ENCODE measurements at places on chromosomes 13 and 19. TPM values are rescaled to one million over a fixed set of nuclear protein-coding genes. Genes with fewer than 3 reads are reported as not detected.

DNA sequence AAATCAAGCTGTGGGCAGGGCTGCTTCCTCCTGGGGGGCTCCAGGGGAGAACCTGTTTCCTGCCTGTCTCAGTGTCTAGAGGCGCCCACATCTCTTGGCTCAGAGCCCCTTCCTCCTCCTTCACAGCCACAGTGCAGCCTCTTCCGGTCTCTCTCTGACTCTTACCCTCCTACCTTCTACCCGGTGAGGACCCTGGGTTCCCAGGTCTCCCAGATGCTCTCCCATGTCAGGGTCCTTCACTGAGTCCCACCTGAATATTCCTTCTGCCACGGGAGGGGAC lies 153.1 kb downstream of the KDM4B start:
- DNase-seq = no peak

DNA sequence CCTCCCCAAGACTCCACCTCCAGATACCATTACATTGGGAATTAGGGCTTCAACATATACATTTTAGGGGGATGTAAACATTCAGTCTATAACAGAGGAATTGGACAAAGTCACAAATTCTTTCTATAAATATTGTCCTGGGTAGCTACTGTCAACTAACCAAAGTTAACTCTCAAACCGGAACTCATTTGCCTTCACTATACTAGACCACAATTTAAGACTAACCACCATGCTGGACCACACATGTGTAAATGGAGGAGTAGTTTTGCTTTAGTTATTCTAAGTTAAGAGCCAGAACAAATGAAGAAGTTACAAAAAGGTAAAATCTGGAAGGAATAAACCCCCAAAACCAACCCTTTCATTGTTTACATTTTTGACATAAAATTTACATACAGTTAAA lies 222.8 kb downstream of the NDFIP2 start:
- DNase-seq = no peak

DNA sequence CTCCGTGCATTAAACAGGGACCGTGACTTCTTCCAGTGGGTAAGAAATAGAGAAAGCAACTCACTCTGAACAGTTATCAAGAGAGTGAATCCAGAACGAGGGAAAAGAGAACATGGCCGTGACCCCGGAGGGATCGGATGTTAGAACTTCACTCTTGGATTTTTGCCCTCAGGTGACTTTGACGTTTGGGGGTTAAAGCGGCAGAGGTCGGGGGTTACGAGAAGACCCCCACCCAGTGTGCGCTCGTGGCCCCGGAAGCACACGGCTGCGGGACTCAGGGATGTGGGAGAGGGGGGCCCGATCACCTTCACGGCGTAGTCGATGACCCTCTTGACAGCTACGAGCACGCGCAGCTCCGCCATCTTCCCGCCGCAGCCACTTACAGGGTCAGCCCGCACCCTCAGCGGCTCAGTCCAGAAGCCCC lies at the start of gene ETFB:
ETFB (minus strand) TSS at position 424 of the 424 bp plus-strand sequence; CDS start at position 362, 62 bp downstream.
- no peak for DNase-seq

DNA sequence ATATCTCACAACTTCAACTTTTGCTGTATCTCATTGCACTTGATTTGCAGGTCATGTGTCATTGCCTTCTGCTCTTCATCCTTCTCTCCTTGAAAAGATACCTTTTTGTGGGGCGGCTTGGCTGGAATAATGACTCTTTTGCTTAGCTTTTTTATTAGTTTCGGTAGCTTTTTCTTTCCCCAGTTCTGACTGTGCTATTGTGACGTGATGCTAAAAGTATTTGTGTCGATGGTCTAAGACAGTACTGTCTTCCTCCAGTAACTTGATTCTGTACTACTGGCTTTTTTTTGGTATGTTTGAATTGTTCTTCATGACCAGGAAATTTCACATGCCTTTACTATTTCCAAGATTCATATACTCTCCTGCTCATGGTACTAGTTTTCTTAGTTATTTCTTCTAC lies 63.1 kb downstream of the SLITRK1 start:
- DNase-seq = no peak

DNA sequence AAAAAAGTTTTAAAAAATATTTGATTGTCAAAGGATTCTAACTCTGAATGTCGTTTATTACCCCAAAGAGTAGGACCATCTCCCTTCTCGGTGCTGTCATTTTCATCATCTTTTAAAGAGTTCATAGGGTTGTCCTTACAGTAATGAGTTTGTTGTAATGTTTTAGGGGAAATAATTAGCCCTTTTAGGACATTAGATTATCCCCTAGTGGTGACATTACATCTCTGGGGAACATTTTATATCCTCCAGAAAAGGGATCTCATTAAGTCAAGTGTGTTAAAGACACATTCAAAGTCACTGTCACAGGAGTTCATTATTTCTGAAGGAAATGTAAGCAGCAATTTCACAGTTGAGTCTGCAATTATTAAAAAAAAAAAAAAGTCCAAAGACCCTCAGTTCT lies 99.3 kb upstream of the GJB6 start:
- no peak for DNase-seq

- DNase-seq = no peak
Observed at GRCh38 chr19:7007859-7008258, 13.4 kb downstream of the MBD3L2B start.

GRCh38 chr13:42684226-42684625 lies 97.2 kb upstream of the FAM216B start:
- no peak for DNase-seq

GRCh38 chr19:41225238-41226052 lies 6.4 kb downstream of the AXL start:
- peak; percentile 22 for DNase-seq

- peak; percentile 76 for DNase-seq
Observed at GRCh38 chr13:114148521-114148855, 16.1 kb upstream of the RASA3 start.

- peak; percentile 85 for DNase-seq
Observed at GRCh38 chr19:48510421-48511268, 990 bp downstream of the LMTK3 start.

DNA sequence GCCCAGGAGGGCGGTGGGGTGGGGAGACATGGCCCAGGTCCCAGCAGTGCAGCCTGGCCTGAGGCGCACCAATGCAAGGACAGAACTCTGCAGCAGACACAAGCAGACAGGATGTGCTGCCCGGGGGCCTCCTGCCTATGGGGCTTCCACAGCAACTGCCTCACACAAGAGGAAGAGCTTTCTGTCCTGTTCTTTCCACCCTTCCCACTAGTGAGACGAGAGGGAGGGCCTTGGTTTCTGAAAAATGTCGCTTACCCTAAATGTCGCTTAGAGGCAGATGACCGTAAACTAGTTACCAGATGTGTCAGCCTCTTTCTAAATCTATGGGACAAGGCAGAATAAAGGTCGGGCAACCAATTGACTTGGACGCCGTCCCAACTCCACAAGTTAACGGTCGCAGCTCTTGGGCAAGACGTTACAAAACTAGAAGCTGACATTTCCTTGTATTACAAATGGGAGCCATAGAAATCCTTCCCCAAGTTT lies at the start of gene LAIR1:
LAIR1 (minus strand) TSS at position 157 of the 483 bp plus-strand sequence; CDS start at position 30, 127 bp downstream.
- DNase-seq = peak; percentile 68

DNA sequence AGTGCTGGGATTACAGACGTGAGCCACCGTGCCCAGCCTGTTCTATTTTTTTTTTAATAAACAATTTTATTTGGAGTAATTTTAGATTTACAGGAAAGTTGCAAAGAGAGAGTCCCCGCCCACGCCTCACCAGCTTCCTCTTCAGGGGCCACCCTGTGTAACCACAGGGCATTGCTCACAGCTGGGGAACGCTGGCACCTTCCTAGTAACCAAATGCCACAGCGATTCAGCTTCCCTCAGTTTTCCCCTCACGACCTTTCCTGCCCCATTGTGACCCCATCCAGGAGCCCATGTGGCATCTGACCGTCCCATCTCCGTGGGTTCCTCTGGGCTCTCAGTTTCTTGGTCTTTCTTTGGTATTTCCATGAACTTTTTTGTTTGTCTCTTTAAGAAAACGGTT lies 83.9 kb downstream of the GNG7 start:
- peak; percentile 72 for DNase-seq

GRCh38 chr13:66430728-66431127 lies 799.4 kb downstream of the PCDH9 start:
- no peak for DNase-seq

GRCh38 chr13:37070145-37070695 lies 10.7 kb upstream of the SUPT20H start:
- no peak for DNase-seq

DNA sequence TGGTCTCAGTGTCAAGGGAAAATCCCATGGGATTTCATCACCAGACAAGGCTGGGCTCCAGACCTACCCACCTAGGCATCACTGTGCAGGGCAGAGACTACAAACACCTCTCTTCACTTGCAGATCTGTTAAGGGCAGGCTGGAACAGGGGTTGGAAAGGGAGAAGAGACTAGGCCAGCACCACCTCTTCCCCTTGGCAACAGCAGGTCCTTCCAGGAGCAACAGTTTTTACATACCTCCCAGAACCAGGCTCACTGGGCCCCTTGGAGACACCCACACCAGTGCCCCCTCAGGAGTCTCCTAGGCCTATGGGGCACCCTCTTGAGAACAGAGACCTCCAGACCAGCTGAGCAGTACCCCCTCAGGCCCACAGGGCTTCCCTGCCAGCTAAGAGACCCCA lies 2.5 kb upstream of the UBE2M start:
- DNase-seq = no peak

DNA sequence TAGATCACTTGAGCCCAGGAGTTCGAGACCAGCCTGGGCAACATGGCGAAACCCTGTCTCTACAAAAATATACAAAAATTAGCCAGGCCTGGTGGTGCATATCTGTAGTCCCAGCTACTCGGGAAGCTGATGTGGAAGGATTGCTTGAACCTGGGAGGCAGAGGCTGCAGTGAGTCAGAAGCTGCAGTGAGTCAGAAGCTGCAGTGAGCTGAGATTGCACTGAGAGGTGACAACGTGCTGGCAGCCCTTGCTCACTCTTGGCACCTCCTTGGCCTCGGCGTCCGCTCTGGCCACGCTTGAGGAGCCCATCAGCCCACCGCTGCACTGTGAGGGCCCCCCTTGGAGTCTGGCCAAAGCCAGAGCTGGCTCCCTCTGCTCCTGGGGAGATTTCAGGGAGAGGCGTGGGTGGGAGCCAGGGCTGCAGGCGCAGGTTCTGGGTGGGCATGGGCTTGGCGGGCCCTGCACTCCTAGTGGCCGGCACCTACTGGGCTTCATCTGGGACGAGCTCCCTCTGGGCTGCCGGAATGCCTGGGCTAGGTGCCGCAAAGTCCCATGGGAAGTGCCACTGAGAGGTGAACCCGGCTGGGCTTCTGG lies 39.5 kb upstream of the RPL21 start:
- DNase-seq = no peak

DNA sequence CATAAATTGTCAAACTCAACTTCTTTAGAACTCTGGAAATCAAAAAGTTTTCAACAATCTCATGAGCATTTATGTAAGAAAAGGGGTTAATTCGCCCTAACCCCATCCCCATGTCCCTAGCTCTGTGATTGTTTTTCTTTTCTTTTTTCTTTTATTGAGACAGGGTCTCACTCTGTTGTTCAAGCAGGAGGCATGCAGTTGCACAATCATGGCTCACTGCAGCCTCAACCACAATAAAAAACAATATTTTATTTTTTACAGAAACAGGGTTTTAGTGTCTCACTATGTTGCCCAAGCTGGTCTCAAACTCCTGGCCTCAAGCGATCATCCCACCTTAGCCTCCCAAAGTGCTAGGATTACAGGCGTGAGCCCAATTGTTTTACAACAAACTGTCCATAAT lies 16.7 kb downstream of the VWA8 start:
- DNase-seq = no peak

Gene ZNF177
- 0.68 TPM for total RNA-seq

Gene SIGLEC8
- total RNA-seq = not detected

Gene MTUS2
- total RNA-seq = not detected

Gene SLC6A16
- total RNA-seq = 2.3 TPM

Gene IZUMO2
- not detected for total RNA-seq

Gene RNASEH2B
- total RNA-seq = 61.0 TPM

Gene C1QTNF9
- total RNA-seq = 0.17 TPM

Gene CCDC169
- total RNA-seq = not detected

All from CD8-positive, alpha-beta T cell (primary cell).